ENCODE measurements at places on chromosomes 16 and 17.

- no peak for DNase-seq
Observed at GRCh38 chr17:72338847-72339790, 218.3 kb downstream of the SOX9 start.

DNA sequence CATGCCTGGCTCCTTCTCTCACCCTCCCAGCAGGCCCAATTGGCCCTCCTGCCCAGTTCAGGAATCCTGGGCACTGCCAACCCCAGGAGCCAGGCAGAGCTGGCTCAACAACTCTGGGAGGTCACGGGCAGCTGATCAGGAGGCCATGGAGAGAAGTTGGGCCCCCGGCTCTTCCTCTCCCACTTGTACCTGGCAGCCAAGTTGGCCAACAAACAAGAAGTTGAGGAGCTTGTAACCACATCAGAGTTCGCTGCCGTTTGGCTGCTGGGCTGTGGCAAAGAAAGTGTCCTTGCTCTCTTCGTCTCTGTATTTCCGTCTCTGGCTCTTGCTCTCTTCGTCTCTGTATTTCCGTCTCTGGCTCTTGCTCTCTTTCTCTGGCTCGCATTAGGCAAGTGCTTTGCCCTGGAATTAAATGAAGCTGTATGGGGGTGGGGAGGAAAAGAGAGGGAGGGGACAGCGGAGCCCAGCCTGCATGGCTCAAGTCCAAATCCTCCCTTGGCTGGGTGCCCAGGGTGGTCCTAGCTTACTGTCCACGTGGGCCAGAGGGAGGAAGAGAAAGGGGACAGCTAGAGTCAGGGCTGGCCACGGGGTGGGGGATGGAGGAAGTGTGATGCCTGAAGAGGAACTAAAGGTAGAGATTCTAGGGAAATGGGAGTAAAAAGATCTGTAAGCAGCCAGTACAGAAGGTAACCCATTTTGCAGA lies 7.8 kb upstream of the TMEM132E start:
- no peak for DNase-seq

DNA sequence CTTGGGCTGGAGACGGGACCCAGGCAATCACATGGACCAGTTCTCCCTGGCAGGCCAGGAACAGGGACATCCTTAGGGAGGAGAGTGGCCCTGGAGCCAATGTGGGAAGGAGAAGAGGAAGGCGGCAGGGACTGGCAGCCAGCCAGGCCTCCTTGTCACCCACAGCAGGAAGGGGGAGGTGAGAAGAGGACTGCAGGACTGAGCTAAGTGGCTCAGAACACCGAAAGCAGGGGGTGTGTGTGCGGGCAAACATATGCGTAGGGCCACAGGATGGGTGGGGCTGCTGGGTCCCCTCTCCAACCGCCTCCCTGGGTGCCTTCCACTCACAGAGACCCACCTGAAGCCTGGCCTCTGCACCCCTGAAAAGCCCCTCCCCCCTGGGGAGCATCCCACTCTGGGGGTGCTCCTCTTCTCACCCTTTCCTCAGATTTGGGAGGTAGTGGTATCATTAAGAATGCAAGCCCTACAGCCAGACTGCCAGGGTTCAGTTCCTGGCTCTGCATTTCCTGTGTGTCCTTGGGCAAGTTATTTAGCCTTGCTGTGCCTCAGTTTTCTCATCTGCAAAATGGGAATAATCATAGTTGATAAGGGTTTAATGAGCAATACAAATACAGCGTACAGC lies 8.1 kb downstream of the PNMT start:
- DNase-seq = peak; percentile 23

- DNase-seq = no peak
Observed at GRCh38 chr17:40348136-40348504, 16.4 kb downstream of the GJD3 start.

DNA sequence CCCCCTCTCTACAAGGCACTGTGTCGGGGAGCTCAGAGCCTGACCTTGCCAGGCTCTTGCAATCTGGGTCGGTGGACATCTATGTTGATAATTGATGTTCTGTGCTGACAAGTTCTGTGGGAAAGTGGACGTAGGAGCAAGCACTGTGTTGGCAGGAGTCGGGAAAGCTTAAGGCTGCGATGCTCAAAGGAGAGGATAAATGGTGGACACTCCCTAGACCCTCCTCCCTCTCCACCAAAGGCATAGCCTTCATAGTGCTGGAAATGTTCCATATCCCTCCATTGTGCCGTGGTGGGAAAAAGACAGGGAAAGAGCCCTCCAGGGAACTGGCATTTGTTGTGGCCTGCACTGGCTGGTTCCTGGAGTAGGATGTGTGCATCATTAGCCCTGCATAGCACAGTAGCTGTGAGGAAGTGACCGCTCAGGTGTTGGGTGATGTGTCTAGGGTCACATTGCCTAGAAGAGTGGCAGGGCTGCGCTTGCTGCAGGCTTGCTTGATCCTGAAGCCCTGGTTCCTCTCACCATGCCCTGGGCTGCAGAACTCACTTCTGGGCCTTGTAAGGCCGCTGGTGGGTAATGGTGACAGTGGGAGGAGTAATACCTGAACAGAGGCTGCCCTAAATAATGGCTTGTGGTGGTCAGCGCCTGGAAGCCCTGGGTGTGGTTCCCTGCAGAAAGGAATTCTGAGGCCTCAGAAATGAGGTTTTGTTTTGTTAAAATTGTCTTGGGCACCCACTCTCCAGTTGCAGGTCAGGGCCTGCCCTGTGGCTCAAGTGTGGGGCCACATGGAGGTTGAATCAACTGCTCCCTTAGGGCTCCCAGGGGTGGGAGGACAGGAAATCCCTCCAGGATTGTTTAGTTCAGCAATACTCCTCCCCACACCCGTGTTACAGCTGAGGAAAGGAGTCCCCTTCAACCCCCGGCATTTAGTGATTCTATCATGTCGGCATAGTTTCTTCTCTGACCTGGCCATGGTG lies 62.6 kb downstream of the KSR1 start:
- DNase-seq = no peak

DNA sequence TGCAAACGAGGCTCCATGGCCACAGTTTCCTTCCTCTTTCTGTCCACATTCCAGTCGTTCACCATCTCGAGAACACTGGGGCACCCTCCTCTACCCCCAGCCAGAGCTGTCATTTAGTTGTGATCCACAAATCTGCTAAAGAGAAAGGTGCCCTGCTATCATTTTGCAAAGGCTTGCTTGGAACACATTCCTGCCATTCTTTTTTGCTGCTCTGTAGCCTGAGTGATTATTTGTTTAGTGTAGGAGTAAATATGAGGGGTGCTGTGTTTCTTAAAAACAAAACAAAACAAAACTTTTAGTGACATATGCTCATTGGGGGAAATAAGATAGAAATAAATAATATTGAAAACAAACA lies 166.7 kb downstream of the PRKCA start:
- no peak for DNase-seq

- DNase-seq = no peak
Observed at GRCh38 chr16:75336521-75336920, 85.1 kb upstream of the BCAR1 start.

GRCh38 chr17:57296231-57296630 lies 39.9 kb downstream of the MSI2 start:
- no peak for DNase-seq

GRCh38 chr17:27283751-27284150 lies 10.2 kb upstream of the WSB1 start:
- no peak for DNase-seq

DNA sequence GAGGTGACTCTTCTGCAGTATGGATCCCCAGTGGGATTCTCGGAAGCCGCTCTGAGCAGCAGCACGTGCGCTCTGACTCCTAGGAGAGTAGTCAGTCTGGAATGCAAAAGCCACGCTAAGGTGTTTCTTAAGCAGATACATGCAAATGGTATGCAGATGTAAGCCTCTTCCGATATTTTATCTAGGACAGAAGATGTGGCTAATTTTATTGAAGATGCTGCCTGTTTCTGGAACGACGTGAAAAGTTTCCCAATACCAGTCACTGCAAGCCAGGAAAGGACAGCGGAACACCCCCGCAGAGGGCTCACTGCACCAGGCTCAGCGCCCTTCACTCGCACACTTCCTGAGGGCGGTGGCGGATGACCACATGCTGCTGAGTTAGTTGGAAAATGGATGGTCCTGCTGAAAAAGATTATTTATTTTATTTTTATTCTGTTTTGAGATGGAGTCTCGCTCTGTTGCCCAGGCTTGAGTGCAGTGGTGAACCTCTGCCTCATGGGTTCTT lies 10.1 kb downstream of the FADS6 start:
- no peak for DNase-seq

DNA sequence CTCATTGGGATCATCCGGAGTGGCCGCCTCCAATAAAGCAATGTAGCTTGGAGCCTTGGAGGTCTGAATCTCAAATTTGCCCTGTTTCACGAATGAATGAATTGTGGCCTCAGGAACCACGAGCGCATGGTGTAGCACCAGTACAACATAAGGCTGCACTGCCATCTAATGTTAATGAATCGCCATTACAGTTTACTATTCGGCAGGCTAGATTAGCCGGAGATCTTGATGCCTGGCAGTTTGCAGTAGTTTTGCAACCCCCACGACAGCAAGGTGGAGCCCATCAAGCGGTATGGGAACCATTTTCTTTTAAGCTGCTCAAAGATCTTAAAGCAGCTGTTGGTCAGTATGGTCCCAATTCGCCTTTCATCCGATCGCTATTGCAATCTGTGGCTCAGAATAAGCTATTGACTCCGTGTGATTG lies 18.8 kb downstream of the ALOX15B start:
- DNase-seq = no peak

DNA sequence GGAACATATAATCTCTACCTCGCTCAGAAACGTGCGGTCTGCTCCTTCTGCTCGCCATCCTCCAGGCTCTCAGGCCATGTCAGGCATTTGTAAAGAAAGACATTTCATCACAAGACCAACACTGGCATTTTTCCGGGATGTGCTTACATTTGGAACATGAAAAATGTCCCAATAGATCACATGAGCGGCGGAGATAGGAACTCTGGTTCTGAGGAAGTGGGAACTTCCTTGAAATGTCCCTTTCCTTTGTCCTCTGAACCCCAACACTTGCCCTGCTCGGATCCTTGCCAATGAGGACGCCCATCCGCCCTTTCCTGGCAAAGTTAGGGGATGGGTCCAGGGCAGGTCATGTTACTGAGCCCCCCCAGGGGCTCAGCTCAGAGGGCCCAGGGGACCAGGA lies 130.5 kb downstream of the MAF start:
- no peak for DNase-seq

GRCh38 chr17:8832711-8833352 lies 33.7 kb upstream of the MFSD6L start:
- peak; percentile 25 for DNase-seq

- no peak for DNase-seq
Observed at GRCh38 chr16:58264961-58265479, 29.8 kb downstream of the PRSS54 start.

GRCh38 chr17:40903129-40903847 lies 18.2 kb upstream of the KRT20 start:
- no peak for DNase-seq

DNA sequence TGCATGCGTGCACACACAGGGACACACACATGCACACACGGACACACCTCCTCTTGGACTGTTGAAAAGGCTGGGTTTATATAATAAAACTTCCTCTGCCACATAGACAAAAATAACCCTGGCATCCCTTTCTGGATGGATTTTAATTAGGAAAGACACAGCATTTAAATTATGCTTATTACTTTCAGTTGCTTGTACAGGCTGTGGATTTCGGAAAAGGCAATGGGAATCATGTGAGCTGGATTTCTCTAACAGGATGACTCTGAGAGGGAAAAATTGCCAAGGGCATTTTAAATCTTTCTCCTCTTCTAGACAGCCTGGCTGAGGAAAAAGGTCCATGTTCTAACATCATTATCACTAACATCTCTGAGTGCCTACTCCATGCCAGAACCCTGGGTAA lies 75.9 kb downstream of the HLF start:
- no peak for DNase-seq

DNA sequence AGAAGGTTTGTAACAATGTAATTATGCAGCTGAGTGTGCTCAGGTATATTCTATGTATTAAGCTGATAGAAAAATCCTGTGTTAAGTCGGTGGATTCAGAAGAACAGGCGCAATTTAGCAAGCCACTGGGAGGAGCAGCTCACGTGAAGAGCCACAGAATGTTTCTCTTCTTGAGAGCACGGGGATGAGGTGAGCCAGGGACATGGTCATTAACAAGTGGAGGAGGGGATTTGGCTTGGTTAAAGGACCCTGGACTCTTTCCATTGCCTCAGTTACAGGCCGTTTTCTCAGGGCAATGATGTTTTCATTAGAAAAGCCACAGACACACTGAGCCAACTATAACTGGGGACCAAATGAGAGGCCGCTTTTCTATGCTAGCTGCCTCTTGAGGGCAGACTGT lies 178.7 kb downstream of the SNX29 start:
- no peak for DNase-seq

- peak; percentile 72 for DNase-seq
Observed at GRCh38 chr16:66984892-66985311, 3.5 kb upstream of the CES4A start.

DNA sequence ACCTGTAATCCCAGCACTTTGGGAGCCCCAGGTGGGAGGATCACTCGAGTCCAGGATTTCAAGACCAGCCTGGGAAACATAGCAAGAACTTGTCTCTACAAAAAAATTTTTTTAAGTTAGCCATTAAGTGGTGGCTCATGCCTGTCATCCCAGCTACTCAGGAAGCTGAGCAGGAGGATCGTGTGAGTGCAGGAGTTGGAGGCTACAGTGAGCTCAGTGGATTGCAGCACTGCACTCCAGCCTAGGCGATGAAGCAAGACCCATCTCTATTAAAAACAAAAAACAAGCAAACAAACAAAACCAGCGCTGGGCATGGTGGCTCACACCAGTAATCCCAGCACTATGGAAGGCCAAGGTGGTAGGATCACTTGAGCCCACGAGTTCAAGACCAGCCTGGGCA lies 38.0 kb downstream of the HEATR3 start:
- no peak for DNase-seq

DNA sequence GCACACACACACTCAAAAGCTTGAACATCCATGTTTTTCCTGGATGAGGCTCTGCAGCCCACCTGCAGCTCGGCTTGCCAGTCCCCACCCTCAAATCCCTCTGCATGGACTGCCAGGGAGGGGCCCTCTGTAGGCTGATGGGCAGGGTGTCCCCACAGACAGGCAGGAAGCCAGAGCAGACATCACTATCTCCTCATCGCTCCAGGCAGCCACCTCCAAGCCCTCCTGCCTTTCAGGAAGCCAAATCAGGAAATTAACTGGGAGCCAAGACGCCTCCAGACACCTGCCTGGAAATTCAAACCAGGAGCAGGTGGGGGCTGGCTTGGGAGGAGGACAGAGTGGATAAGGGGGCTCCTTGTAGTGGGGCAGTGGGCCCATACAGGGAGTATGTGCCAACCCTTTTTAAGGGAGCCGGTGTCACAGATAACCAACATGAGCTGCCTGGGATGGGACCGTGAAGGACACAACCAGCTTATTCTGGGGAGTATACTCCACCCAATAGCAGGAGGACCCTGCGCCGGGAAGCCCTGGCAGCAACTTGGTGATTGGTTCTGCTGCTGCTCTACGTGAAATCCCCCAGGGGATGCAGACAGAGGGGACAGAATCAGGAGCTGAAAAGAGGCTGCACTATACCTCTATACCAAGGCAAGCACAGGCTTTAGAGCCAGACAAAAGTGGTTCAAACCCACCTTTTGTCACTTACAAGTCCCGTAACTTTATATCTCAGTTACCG lies 139.1 kb downstream of the CCT6B start:
- DNase-seq = no peak

- no peak for DNase-seq
Observed at GRCh38 chr17:55730380-55730779, 7.7 kb upstream of the TMEM100 start.
